ENCODE measurements at places on chromosomes 2 and 18. TPM values are rescaled to one million over a fixed set of nuclear protein-coding genes. Genes with fewer than 3 reads are reported as not detected.

RAD51AP2 gene
- total RNA-seq, result not detected

MEP1B gene
- total RNA-seq, result 0.04 TPM

CD8A gene
- total RNA-seq, result 0.18 TPM

STPG4 gene
- total RNA-seq, result not detected

DSC3 gene
- 1.1 TPM for total RNA-seq

UGT1A10 gene
- 0.11 TPM for total RNA-seq

LBH gene
- 129 TPM for total RNA-seq

REG1B gene
- not detected for total RNA-seq

RNU2-63P gene
- not detected for total RNA-seq

TNFAIP6 gene
- 0.89 TPM for total RNA-seq

KANSL1L gene
- 0.66 TPM for total RNA-seq

KCNG2 gene
- total RNA-seq, result not detected

LYPD6 gene
- total RNA-seq, result 0.07 TPM

GCKR gene
- total RNA-seq, result 0.11 TPM

ZNF236 gene
- 2.7 TPM for total RNA-seq

CDH20 gene
- not detected for total RNA-seq

LIMS4 gene
- total RNA-seq, result 0.60 TPM

OR6B2 gene
- not detected for total RNA-seq

FARSB gene
- total RNA-seq, result 41.8 TPM

TMEM237 gene
- total RNA-seq, result 18.2 TPM

GLI2 gene
- total RNA-seq, result 16.8 TPM

ASXL3 gene
- total RNA-seq, result not detected

ACVR1C gene
- total RNA-seq, result 0.03 TPM

IKZF2 gene
- 0.29 TPM for total RNA-seq

ZNF516 gene
- 4.3 TPM for total RNA-seq

MYOM1 gene
- 0.31 TPM for total RNA-seq

TTN gene
- 0.05 TPM for total RNA-seq

AMER3 gene
- total RNA-seq, result not detected

SERPINB3 gene
- 0.06 TPM for total RNA-seq

UGT1A3 gene
- total RNA-seq, result 0.09 TPM

FAP gene
- total RNA-seq, result 0.11 TPM

SP100 gene
- 26.5 TPM for total RNA-seq

LAMA3 gene
- 64.3 TPM for total RNA-seq

PDE11A gene
- 0.43 TPM for total RNA-seq

ALPG gene
- total RNA-seq, result 0.42 TPM

GRB14 gene
- 5.1 TPM for total RNA-seq

LDLRAD4 gene
- total RNA-seq, result 2.8 TPM

GALNT5 gene
- total RNA-seq, result 1.8 TPM
